ENCODE measurements at places on chromosomes 16 and 17. TPM values are rescaled to one million over a fixed set of nuclear protein-coding genes. Genes with fewer than 3 reads are reported as not detected.

GRCh38 chr17:29617481-29618271 lies 5.0 kb downstream of the CORO6 start:
- DNase-seq = peak; percentile 89

GRCh38 chr17:76579281-76579680 lies 6.4 kb downstream of the ST6GALNAC2 start:
- no peak for DNase-seq

DNA sequence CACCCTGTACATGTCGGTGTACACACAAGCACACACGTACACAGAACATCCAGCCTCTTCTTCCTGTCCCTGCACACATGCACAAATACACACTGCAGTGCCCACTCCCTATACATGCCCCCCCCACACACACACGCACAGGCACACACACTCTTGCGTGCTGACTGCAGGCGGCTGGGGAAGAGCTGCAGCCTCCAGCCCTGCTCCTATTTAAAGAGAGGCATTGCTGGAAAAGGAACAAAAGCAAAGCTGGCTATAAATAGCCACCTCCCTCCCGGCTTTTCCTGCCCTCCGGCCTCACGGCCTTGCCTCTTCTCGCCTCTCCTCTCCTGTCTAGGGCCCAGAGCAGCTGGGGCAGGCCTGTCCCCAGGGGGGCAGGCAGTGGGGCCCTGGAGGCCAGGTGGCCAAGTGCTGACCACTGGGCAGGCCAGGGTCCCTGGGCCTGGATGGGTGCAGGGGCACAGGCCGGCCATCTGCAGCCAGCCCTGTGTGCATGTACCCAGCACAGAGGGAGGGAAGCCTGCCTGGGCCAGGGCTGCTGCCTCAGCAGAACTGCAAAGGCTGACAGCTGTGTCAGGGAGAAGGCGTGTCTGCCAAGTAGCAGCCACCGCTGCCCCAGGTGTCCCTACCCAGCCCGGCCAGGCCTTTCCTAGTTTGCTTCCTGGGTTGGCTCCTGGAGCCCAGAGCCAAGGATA lies 25.4 kb downstream of the RTN4RL1 start:
- no peak for DNase-seq

GRCh38 chr16:30722916-30723315 lies 23.9 kb downstream of the SRCAP start:
- no peak for DNase-seq

The HP gene
- not detected for total RNA-seq

DNA sequence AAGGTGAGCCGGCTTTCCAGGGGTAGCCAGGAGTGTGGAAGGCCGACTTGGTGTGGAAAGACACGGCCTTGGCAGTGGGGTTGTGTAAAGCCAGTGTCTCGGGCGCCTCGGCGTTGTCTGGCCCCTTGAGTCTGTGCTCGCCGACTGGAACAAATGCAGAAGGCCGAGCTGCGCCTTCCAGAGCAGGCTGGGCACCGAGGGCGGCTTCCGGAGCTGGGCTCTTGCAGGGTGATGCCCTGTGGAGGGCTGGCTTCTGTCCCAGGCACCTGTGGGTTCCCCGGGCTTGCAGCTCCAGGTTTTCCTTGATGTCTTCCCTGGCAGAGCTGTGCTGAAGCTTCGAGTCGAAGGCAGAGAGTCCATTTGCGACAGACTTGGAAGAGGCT lies 8.0 kb downstream of the ZNF750 start:
- DNase-seq = no peak

DNA sequence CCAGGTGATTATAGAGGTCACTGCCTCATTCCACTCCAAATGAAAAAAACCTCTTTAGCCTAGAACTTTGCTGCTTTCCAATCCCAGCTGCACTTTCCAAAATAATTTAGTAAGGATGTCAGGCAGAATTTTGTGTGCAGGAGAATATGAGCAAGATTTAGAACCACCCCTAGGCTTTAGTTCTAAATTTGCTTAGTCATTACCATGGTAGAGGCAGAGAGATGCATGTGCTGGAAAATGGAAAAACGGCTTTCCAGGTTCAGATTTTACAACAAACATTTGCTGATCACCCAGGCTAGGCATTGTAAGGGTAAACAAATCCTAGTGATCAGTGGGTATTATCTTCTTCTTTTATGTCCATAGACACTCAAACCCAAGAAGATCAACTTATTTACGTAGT lies 6.3 kb downstream of the KRT26 start:
- no peak for DNase-seq

DNA sequence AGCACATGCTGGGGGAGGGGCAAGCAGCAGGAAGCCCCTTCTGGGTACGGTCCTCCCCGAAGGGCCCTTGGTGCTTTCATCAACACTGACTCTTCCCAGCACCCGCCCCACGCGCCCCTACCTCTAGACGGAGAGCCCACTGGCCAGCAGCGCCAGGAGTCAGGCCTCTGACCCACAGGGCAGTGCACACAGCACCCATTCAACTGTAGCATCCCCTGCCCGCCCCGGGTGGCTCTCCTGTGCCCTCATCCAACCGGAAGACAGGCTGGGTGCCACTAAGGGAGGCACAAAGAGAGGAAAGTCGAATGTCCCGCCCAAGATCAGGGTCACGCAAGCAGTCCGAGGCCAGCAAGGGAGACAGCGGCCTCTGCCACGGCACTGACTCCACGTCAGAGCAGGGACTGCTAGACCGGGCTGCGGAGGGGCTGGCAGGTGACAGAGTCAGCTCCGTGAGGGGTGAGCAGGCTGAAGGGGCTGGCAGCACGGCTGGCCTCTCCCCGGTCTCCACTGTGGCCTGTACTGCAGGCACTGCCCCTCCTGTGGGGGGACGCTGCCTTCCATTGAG lies 9.8 kb downstream of the MSRB1 start:
- no peak for DNase-seq

DNA sequence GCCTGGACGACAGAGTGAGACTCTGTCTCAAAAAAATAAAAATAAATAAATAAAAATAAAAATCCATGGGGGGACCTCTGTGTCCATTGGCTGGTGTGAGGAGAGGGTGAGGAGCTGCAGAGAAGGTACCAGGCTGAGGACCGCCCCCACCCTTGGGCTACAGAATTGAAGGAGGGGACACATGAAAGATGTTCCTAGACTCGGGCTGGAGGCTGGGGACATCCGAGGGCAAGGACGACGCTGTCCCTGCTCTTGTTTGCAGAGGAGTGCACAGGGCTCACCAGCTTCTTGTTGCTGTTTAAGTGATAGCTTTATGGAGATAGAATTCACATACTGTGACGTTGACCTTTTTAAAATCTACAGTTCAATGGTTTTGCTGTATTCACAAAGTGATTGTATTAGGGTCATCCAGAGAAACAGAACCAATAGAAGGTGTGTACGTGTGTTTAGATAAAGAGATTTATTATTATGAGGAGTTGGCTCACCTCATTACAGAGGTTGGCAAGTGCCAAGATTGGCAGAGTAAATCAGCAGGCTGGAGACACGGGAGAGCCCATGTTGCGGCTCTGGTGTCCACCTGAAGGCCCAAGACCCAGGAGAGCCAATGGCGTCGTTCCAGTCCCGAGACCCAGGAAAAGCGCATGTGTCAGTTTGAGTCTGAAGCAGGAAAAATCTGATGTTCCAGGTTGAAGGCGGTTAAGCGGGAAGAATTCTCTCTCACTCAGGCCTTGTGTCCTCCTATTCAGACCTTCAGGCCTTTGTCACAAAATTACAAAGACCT lies 320.7 kb downstream of the SEC14L1 start:
- no peak for DNase-seq

The TEDC2 gene
- 26.5 TPM for total RNA-seq

The TMEM114 gene
- total RNA-seq = not detected

GRCh38 chr16:22670551-22671041 lies 143.4 kb upstream of the HS3ST2 start:
- peak; percentile 18 for DNase-seq

DNA sequence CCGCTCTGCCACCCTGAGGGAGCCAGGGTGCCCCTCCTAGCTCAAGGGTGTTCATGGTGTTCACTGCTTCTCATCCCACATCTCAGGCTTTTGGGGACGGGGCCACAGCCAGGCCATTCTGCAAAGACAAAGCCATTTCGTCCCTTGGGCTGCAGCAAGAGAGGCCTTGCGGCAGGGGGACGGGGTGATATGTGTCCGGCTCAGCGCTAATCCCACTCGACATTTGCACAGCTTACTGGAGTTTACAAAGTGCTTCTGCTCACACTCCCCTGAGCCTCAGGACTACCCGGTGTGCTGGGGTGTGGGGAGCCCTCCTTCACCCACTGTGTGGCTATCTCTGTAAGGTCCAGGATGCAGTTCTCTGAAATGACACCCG lies 84.3 kb downstream of the RTN4RL1 start:
- DNase-seq = no peak

Measured in activated naive CD8-positive, alpha-beta T cell treated with anti-CD3 and anti-CD28 coated beads for 36 hours (primary cell).